Endothelial cell (in vitro differentiated cells): ENCODE measurements at places on chromosomes 2 and 18.

GRCh38 chr2:113822087-113822815 lies 65.8 kb upstream of the SLC35F5 start:
- no peak for DNase-seq

DNA sequence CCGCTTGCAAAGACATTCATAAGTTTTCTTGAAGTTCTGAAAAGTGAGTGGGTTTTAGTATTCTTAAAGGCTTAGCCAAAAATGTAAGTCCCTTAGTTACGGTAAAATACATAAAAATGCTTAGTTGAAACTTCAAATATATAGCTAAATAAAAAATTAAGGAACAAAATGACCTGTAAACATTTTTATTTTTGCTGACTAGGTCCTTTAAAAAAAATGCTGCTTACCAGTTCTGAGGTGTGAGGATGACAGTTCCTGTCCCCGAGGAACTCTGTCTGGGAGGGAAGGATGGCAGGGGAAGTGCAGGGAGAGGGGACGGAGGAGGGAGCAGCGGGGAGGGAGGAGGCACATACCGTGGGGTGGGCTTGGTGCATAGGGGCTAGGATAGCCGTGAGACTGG lies 102.8 kb upstream of the BCL2L11 start:
- no peak for DNase-seq

- no peak for DNase-seq
Measured at GRCh38 chr2:2472881-2473280, 141.8 kb upstream of the MYT1L start.

- no peak for DNase-seq
Measured at GRCh38 chr2:14148216-14148615, 484.3 kb upstream of the LRATD1 start.

GRCh38 chr18:30387401-30387800 lies 655.1 kb downstream of the DSC3 start:
- peak; percentile 14 for DNase-seq

DNA sequence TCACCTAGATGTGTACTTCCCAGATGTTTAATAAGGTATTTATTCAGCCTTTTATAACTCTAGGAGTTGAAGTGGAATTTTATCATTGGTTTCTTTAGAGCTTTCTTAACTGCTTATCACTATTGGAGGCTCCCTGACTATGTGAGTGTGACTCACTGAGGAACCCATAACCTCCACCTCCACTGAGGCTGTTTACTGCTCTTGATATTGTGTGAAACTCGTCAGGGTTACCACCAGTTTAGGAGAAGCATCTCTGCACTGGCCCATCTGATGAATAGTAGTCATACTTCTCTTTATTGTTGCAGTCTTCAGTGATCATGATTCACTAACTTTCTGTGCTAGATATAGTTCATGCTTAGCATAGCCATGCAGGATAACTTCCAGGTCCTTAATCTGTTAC lies 79.6 kb upstream of the UBXN4 start:
- no peak for DNase-seq

DNA sequence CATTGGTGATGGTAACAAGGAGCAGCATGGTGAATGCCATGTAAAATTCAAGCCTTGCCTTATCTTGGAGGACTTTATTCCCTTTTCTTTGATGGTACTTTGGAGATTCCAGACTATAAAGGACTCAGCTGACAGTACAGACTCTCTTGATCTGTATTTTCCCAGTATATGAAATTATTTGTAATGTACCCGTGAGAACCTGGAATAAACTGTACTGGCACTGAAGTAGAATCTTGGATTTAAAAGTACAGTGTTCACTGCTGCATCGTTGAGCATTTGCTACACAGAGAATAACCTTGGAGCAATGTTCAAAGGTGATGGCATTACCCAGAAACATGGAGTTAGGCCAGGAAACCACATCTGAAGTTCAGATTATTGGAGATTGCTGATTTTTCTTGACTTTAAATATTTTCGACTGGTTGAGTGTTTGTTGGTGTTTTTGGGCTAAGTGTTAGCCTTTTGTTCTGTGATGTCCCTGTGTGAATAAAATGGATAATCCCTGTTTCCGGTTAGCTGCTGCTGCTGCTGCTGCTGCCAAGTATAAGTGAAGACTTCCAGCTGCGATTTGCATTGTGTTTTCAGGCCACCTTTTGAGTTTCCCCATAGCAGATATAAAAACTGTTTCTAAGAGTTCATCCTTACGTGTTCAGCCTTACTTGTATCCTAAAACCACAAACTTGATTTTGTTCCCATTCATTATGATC lies 122.0 kb downstream of the SPTBN1 start:
- DNase-seq = no peak

GRCh38 chr2:191629001-191629453 lies 48.9 kb upstream of the NABP1 start:
- no peak for DNase-seq

DNA sequence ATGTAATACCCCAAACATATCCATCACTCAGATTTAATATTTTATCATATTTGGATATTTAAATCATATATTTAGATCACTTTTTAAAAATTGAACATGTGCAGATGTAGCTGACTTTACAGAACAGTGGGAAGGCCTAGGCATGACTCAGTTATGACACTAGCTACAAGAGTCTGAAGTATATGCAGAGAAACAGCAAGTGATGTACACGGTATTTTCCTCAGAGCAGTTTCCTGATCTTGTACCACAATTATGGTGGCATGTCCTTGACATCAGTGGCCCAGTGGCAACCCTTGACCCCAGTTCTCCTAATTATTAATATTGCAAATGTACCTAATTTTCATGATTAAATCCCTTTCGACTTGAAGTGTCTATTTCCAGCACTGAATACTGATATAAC lies 28.2 kb downstream of the CDKL4 start:
- DNase-seq = no peak
